Hepatocyte (in vitro differentiated cells): ENCODE measurements at places on chromosomes 16 and 17. TPM values are rescaled to one million over a fixed set of nuclear protein-coding genes. Genes with fewer than 3 reads are reported as not detected.

DNA sequence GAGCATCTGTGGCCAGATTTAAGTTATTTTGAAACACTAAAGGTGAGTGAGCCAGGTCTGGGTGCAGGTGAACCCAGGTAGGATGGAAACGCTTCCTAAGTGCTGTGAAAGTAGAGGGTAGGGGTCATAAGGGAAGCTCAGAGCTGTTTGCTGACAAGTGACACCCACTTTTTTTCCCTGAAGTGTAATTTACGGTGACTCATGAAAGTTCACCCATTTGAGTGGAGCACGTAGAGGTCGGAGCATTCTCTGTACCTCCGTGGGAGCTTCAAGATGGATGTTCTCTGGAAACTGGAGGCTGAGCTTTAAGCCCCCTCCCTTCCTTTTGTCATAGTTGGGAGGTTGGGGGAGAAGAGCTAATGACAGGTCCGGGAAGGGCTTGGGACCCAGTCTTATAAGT, 44.3 kb downstream of the MPRIP start:
- no peaks in the 10 kb centered on the region for H3K27me3 ChIP-seq
- H3K36me3 ChIP-seq: no peaks in the 10 kb centered on the region
- no peak for DNase-seq
- H3K4me1 ChIP-seq: peaks cover 13% of the 10 kb centered on the region

KRT31 gene
- total RNA-seq: not detected in 2 replicates

- no peaks in the 10 kb centered on the region for H3K27me3 ChIP-seq
- H3K36me3 ChIP-seq: no peaks in the 10 kb centered on the region
- H3K27ac ChIP-seq: peak overlapping the region; percentile 7
- H3K4me1 ChIP-seq: peaks cover 14% of the 10 kb centered on the region
Measured at GRCh38 chr16:27547134-27547533, 2.6 kb downstream of the GTF3C1 start.

SLC9A5 gene
- 0.36 and 1.4 TPM in 2 replicates for total RNA-seq

- no peak overlapping the region for H3K27ac ChIP-seq
- no peaks in the 10 kb centered on the region for H3K36me3 ChIP-seq
- peaks cover 2% of the 10 kb centered on the region for H3K27me3 ChIP-seq
- DNase-seq: no peak
- no peaks in the 10 kb centered on the region for H3K4me1 ChIP-seq
Measured at GRCh38 chr16:57345021-57345420, 13.6 kb upstream of the CCL22 start.

DNA sequence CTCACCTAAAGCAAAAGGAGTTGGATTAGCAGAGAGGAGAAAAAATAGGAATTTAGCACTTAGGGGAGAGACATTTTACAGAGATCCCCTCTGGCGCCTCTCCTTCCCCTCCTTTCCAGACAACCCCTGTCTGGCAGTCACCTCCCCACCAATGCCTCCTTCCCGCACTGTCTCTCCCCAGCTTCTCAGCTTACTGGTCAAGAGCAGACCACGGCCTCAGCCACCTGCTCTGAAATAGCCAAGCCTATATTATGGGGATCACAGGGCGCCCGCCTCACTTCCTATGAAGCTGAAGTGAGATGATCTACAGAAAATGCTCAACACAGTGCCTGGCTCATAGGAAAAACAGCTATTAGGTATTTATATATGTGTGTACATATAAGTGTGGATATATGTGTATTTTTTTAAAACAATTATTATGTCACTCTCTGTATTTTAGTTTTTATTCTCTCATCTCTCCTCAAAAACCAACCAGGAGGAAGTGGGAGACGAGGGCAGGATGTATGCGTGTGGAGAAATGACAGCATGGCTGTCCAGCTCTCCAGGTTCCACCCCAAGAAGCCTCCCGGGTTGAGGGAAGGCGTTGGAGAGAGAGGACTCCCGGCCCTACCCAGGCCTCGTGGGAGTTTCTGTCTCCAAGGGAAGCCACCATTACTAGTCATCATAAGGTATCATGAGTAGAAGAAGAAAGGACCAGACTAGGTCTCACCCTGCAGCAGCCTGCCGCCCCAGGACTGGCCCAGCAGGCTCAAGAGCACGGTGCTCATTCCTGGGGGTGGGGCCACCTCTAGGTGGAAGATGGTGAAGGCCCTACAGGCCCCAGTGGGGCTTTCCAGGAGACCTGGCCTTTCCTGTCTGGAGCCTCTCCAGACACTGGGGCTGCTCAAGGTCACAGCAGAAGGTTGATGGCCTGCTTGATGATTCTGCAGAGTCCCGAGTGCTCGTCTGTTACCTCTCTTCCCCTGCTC, 27.2 kb downstream of the MAP3K14 start:
- H3K4me1 ChIP-seq: peaks cover 42% of the 10 kb centered on the region
- no peak overlapping the region for H3K27ac ChIP-seq
- H3K4me3 ChIP-seq: no peak overlapping the region
- DNase-seq: no peak

- DNase-seq: peak; percentile 84
- no peaks in the 10 kb centered on the region for H3K36me3 ChIP-seq
- H3K27me3 ChIP-seq: no peaks in the 10 kb centered on the region
- H3K4me1 ChIP-seq: peaks cover 29% of the 10 kb centered on the region
Measured at GRCh38 chr17:72683506-72684404, 408.7 kb downstream of the SLC39A11 start.

GRCh38 chr17:80246726-80247125, 13.9 kb upstream of the RNF213 start:
- H3K27me3 ChIP-seq: no peaks in the 10 kb centered on the region
- H3K27ac ChIP-seq: no peak overlapping the region
- H3K4me1 ChIP-seq: no peaks in the 10 kb centered on the region
- H3K4me3 ChIP-seq: no peak overlapping the region
- DNase-seq: no peak
- no peaks in the 10 kb centered on the region for H3K36me3 ChIP-seq

GCGR gene
- total RNA-seq: 2.4 and 2.9 TPM in 2 replicates

DNA sequence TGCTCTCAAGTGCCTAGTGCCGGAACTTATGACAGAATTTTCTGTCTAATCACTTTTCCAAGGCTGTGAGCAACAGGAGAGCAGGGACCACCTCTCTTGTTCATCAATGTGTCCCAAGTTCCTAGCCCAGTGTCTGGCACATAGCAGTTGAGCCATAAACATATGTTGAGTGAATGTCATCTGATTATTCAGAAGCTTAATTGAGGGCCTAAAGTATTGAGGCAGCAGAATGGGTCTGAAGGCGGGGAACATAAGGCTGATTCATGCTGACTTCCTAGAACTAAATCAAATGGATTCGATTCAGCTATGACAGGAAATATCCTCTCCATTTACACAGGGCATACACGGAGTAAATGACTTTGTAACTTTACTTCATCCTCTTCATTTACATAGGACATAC, 438.0 kb upstream of the ZFHX3 start:
- H3K36me3 ChIP-seq: no peaks in the 10 kb centered on the region
- no peak overlapping the region for H3K4me3 ChIP-seq
- no peaks in the 10 kb centered on the region for H3K4me1 ChIP-seq
- H3K27ac ChIP-seq: no peak overlapping the region
- no peak for DNase-seq
- H3K27me3 ChIP-seq: peaks cover 5% of the 10 kb centered on the region

GRCh38 chr16:28182183-28182582, 29.6 kb downstream of the XPO6 start:
- no peak overlapping the region for H3K4me3 ChIP-seq
- no peaks in the 10 kb centered on the region for H3K36me3 ChIP-seq
- H3K27ac ChIP-seq: peak overlapping the region; percentile 79
- peaks cover 13% of the 10 kb centered on the region for H3K4me1 ChIP-seq

DNA sequence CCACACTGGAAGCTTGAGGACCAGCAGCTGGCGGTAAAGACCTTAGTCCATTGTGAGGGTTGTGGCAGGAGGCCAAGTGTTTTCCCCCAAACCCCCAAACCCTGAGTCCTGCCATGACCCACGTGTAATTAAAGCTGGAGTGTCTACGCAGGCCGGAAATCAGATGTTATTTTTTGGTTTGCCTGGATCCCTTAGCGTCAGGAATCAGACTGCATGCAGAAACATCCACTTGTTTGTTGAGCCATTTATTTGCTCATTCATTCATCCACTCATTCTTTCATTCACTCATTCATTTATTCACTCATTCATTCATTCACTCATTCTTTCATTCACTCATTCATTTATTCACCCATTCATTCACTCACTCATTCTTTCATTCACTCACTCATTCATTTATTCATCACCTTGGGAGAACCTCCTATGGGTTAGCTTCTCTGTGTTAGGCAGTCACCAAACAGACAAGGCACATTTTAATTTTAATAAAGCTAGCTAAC, 313.1 kb downstream of the MAF start:
- H3K4me3 ChIP-seq: no peak overlapping the region
- H3K36me3 ChIP-seq: no peaks in the 10 kb centered on the region
- DNase-seq: no peak
- no peaks in the 10 kb centered on the region for H3K4me1 ChIP-seq

DNA sequence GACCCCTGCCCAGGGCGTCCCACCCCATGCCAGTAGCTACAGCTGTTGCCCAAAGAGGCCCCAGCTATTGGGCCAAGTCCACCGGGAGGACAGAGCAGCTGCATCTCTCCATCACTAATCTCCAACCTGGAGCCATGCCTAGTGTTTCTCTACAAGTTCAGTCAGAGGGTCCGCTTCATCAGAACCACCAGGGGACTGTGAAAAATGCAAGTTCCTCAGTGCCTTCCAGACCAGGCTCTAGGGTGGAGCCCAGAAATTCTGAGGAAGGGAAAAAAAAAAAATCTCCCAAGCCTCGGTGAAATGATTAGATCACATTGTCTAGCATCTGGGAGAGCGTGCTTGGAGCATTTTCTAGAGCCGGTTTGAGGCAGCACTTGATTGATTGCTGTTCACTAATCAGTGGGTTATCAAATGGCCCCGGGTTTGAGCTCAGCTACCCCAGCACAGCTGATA, 22.4 kb upstream of the HERPUD1 start:
- peaks cover 15% of the 10 kb centered on the region for H3K4me1 ChIP-seq
- H3K4me3 ChIP-seq: no peak overlapping the region
- no peak for DNase-seq
- H3K27me3 ChIP-seq: no peaks in the 10 kb centered on the region

HOXB3 gene
- total RNA-seq: 1.8 and 5.9 TPM in 2 replicates

- peaks cover 7% of the 10 kb centered on the region for H3K27me3 ChIP-seq
- peaks cover 10% of the 10 kb centered on the region for H3K4me1 ChIP-seq
- no peak for DNase-seq
- no peak overlapping the region for H3K27ac ChIP-seq
- H3K4me3 ChIP-seq: no peak overlapping the region
- H3K36me3 ChIP-seq: no peaks in the 10 kb centered on the region
Measured at GRCh38 chr16:50550866-50551641, 2.9 kb downstream of the NKD1 start.

- H3K27ac ChIP-seq: no peak overlapping the region
- H3K4me3 ChIP-seq: no peak overlapping the region
- peaks cover 5% of the 10 kb centered on the region for H3K4me1 ChIP-seq
- no peaks in the 10 kb centered on the region for H3K36me3 ChIP-seq
- DNase-seq: no peak
Measured at GRCh38 chr17:1136748-1137147, 43.0 kb downstream of the ABR start.
